ENCODE measurements at places on chromosomes 3 and 15.

DNA sequence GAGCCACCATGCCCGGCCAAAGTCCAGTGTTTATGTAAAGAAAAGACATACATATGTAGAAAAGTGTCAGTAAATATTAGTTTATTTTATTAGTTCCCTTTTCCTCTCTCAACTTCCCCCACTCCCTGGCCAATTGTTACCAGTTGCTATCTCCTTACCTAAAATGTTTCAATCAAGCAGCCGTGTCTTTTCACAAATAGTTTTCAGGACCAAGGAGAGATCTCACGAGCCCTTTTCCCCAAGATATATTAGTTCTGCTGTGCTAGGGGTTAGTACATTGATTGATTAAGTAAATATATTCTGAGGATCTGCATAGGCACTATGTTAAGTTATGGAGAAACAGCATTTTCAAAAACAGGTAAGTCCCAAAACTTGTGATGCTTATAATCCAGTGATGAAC, 87.4 kb downstream of the ZIC4 start:
- no peak for DNase-seq

- DNase-seq: no peak
These were observed 180.0 kb upstream of the SMAD3 start for GRCh38 chr15:66885281-66885915.

DNA sequence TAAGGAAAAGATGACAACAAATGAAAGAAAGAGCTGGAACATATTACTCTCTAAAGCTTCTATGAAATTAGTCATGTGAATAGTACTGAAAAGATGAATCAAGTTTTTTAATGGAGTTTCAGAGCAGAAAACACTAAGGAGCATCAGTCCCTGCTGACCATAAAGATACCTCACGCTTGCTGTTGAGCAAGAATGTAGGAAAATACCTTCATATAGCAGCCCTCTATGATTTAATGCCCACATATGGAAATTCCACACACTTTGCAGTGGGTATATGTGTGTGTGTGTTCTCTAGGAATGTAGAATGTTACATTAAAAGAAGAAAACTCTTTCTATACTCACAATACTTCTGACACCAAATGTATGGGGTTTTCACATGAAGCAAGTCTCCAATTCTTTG, 355.0 kb downstream of the ERC2 start:
- DNase-seq: no peak

GRCh38 chr3:107992976-107993684, 97.7 kb downstream of the CD47 start:
- DNase-seq: no peak

DNA sequence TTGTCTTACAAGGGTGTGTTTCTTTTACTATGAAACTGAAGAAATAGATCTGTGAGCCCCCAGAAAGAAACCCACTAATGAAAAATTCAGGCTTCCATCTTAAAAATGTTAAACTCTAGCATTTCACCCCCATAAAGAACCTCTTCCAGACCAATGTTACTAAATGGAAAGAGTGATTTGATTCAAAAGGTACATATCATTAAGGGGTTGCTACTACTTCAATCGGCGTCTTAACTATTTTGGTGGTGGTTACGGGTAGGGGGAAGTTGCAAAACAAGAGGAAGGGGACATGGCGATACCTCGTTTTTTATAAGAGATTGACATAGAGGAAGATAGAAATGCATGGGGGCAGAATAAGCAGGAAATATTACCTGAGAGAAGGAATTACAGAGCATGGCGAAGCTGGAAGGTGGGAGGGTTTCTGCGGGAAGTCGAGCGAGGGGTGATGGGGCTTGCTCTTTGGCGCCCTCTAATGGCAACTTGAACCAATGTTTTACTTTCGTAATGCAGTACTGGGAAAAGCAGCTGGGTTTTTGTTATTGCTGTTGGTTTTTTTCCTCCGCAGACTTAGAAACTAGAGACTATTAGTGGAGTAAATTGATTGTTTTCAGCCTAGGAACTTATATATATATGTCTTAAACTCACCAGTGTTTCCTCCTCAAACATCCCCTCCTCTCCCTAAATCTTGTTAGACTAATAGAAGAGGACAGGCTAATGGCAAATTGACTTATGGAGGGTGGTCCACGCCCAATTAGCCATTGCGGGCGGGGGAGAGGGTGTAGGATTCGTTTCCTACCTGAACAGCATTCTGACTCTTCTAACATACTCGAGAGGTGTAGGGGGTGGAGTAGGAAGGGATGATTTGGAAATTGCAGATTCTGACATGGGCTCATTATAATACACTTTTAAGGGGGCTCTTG, 11.3 kb upstream of the SOX2 start:
- no peak for DNase-seq

DNA sequence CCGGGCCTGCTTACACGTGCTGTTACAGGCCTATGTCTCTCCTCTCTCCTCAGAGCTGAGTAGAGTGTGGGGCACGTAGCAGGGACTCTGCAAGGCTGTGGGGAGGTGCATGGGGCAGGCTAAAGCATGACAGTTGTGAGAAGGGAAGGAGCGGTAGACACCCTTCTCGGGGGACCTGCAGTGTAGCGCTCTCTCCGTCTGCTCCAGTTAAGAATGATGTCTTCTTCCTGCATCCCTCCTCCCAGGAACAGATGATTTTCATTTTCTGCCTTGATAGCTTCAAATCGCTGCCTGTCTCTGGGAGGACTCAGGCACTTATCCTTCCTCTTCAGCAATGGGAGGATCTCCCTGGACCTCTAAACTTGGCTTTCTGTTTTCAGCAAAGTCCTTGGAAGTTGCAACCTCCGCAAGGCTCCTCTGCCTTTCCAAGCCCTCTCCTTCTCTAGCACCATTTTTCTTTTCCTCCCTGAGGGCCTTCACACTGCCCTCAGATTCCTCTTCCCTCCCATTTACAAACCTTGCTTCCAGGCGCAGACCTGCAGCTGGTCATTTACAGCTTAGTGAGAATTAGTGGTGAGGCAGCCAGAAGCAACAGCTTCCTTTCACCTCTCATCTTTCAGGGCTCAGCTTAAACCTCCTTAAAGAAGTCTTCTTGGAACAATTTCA, 23.4 kb upstream of the TLE3 start:
- DNase-seq: no peak

GRCh38 chr3:18633002-18633401, 207.9 kb upstream of the SATB1 start:
- DNase-seq: no peak

GRCh38 chr15:60633426-60633968, 154.6 kb upstream of the ICE2 start:
- no peak for DNase-seq

- DNase-seq: no peak
These were observed 10.9 kb downstream of the DUOX1 start for GRCh38 chr15:45140557-45141250.

GRCh38 chr15:74312445-74313007, 54.9 kb downstream of the CYP11A1 start:
- no peak for DNase-seq

DNA sequence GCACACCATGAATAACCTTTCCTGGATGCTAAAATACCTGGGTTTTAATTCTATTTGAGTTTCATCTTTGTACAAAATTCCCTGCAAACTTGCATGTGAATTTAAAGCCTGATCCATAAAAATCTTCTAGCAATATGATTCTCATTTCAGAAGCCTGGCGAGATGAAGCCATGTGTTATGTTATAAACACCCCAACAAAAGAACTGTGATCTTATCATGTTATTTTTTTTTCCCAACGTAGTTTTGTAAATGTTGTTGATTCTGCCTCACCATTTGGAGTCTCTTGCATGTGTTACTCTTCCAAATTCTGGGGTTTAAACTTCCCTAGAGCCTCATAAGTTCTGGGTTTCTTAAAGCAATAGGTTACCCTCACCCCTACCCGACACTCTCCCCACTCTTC, 428.1 kb upstream of the DPH6 start:
- DNase-seq: no peak

- no peak for DNase-seq
These were observed 227.5 kb upstream of the COL8A1 start for GRCh38 chr3:99410789-99411311.

DNA sequence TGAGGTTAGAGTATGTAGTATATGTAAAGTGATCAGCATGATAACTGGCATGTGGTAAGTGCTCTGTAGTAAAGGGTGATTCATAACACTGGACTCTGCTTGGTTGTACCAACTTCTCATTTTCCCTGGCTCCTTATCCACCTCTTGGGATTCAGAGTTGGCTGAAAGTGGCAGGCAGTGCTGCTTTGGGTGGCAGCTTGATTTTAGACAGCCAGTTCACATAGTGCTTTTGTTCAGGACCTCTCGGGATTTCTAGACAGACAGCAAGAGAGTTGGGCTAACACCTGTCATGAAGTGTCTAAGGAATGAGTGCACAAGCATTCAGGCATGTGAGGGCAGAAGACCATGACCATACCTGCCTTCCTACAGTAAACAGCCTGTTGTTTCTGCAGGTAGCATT, 69.0 kb downstream of the RBM6 start:
- no peak for DNase-seq

DNA sequence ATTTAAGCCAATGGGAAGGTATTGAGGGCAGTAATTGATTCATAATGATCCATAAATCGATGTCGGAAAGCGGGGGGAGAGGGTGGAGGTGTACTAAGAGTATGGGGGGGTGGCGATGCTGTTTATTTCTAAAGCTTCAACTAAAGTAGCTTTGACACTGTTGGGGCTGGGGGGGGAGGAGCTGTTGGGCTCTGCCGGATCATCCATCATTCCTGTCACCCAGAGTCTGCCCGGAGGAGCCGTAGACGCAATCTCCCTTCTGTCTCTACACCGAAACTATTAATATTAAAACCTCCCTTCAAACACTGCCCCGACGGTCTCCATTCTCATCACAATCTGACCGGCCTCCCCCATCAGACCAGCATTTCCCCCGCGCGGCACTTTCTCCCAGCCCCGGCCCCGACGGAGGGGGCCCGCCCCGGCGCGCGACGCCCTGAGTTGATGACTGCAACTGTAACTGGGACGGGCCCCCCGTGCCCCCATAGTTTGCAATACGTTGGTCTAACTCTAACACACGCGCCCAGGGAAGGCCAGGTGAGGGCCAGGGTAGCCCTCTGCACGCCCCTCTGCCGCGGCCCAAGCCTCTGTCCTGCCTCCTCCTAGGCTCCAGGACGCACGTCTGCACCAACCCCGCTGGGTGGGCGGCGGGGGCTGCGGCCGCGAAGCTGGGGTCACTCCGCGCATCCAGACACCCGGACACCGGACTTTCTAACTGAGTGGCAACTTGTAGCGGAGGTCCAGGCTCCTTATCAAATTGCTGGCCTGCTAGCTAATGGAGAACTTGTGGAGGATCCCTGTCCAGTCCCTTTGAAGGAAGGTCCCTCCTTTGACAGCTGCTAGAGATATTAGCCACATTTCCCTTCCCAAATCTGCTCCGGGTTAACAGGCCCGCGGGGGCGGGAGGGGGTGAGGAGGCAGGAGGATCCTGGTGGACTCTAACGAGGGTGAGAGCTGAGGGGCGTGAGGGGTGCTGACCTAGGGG, 212.0 kb downstream of the MEIS2 start:
- DNase-seq: no peak

- DNase-seq: no peak
These were observed 105.1 kb upstream of the STT3B start for GRCh38 chr3:31427623-31428022.

GRCh38 chr15:94322141-94322540, 90.8 kb downstream of the MCTP2 start:
- no peak for DNase-seq

- no peak for DNase-seq
These were observed 60.6 kb upstream of the GATA2 start for GRCh38 chr3:128553560-128553959.

GRCh38 chr3:16523778-16524177, 10.3 kb upstream of the RFTN1 start:
- DNase-seq: no peak

DNA sequence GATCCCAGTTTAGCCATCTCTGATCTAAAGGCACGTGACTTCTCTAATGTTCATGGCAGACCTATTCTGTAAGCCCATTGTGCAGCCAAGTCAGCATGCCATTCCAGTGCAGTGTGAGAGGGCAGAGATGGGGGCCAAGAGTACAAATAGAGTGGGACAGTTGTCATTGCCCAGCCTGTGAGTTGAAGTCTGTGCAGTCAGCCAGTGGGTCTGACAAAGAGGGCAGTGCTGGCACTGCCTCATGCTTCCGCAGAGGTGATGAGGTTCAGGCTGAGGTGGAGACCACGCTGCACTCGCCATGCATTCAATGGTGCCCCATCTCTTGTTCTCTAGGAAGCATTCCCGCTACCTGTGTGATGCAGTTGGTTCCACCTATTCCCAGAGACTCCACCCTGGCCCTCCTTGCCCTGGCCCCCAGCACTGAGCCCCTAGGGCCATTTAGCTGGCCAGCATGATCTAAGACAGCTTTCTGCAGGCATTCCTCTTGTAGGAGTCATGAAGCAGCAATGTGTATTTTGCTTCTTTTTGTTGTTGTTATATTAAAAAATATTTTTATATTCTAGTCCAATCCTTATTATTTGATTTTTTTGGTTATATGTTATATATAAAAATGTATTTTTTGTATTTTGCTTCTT, 3.7 kb downstream of the MRAS start:
- DNase-seq: no peak

- DNase-seq: no peak
These were observed 11.9 kb downstream of the DNAJA4 start for GRCh38 chr15:78276064-78276943.

- no peak for DNase-seq
These were observed 34.5 kb downstream of the TBC1D5 start for GRCh38 chr3:17707813-17708543.

DNA sequence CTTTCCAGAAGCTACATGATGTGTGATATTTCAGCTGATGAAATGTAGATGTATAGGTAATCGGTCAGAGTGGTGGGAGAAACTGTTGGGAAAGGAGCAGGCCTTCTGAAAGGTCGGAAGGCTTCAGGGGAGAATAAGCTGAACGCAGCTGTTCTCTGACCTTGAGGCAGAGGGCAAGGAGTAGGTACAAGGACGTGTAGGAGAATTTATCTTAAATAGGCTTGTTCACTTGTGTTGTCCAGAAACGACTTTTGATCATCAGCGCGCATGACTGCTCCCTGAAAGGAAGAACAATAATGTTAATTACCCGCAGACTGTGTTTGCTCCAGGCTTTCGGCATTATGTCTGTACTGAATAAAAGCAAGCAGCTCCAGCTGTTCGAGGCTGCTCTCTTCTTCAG, 39.6 kb downstream of the GPR160 start:
- no peak for DNase-seq

- no peak for DNase-seq
These were observed 162.3 kb upstream of the ARHGEF26 start for GRCh38 chr3:153958635-153959595.

DNA sequence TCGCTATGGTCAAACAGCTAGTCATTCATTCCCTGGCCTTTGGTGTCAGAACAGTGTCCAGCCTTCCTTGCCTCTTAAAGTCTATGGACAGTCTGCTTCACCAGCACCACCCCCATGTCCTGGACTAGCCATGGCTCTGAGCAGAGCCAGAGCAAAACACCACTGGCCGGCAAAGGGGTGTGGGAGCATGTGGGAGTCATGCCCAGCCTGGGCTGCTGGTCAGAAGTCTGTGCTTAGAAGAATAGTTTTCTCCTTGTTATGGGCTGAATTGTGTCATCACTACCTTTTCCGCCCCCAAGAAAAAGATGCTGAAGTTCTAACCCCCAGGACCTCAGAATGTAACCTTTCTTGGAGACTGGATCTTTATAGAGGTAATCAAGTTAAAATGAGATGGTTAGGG, 132.9 kb upstream of the LPP start:
- no peak for DNase-seq

All from CD4-positive, alpha-beta memory T cell (primary cell).